ENCODE measurements at places on chromosomes 7 and 10.

- no peak for DNase-seq
Observed at GRCh38 chr7:153091477-153091876, 331.9 kb downstream of the ACTR3B start.

- no peak for DNase-seq
Observed at GRCh38 chr10:114990991-114991390, 53.0 kb downstream of the TRUB1 start.

DNA sequence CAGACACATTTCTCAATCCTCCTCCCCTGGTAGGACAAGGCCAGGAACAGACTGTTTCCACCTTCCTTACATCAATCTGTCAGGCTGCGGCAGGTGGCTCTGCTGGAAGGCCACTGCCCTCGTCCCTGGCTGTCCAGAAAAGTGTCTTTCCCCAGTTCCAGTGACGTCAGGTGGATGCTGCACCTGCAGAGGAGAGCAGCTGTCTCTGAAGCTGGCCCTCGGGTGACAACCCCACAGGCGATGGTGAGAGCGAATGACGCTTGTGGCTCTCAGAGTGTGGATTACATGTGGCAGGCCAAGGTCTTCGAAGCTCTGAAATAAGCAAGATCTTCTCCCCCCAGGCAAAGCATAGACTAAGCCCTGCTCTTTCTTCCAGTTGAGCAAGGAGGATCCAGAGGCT is 146.9 kb upstream of the RET start:
- DNase-seq, result no peak

GRCh38 chr10:16116404-16117304 is 256.3 kb upstream of the MINDY3 start:
- DNase-seq, result no peak

DNA sequence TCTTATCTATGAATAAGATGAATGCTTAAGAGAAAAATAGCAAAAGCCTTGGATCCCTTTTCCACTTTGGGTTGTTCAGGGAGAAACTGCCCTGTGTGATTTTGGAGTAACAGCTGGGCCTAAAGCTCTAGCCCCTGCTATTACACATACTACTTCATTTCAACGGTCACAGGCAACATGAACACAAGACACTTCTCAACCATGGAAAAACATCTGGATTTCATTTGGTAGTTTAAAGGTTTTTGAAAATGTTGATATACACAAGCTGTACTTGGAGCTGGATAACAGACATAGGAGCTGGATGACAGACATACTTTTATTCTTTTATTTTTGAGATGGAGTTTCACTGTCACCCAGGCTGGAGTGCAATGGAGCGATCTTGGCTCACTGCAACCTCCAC is 2.7 kb upstream of the CHUK start:
- DNase-seq, result no peak

GRCh38 chr7:131106681-131107336 is 220.9 kb upstream of the MKLN1 start:
- DNase-seq, result peak; percentile 16

DNA sequence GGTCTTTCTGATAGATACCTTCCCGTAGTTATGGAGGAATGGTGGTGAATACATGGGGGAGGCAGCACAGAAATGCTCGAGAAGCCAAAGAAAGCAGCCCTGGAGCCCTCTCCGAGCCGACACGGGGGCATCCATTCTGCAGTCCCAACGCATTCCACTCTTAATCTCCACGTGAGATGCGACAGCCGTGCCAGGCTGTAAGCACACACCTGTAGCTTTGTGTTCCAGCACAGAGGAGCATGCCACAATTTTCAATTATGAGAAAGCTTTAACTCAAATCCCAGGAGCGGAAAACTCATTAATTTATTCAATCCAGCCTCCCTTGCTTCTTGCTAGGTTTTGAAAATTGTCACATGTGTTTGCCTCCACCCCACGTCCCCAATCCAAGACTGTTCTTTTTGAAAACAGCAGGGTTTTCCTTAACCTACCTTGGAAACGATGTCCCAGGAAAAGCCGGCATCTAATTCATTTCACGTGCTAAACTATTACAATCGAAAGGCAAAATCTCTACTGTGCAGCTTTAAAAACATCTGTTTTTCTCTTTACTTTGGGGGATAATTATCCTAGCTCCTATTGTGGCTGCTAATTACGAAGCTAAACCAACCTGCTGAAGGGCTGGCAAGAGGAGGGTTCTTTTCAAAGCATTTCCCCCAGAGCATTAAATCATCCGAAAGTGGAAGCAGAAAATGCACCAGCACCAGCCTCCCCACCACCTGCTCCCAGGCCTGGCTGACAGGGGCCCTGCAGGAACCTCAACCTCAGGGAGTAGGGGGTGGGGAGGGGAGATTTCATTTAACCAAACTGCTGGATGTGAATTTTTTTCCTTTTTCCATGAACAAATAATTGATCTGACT is 56.0 kb upstream of the CHST15 start:
- DNase-seq, result no peak

Data from RCC 7860 (cell line).